ENCODE measurements at places on chromosomes 7 and 10.

GRCh38 chr7:69858471-69858870 lies 260.2 kb downstream of the AUTS2 start:
- no peak for DNase-seq

DNA sequence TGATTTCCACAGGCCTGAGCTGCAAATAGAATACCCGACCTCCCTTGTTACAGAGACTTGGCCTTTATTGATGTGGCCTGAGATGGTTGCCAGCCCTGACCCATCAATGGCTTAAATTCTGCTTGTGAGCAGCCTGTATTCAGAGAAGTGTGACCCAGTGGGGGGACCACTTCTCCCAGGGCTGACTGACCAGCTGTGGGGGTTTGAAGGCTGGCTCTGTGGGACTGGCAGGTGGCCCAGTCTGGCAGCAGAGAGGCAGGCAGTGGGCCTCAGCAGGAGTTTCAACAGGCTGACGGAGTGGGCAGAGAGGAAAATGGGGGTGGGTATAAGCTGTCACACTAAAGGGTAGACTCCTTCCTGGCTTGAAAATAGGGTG lies 12.2 kb upstream of the PPIF start:
- no peak for DNase-seq

DNA sequence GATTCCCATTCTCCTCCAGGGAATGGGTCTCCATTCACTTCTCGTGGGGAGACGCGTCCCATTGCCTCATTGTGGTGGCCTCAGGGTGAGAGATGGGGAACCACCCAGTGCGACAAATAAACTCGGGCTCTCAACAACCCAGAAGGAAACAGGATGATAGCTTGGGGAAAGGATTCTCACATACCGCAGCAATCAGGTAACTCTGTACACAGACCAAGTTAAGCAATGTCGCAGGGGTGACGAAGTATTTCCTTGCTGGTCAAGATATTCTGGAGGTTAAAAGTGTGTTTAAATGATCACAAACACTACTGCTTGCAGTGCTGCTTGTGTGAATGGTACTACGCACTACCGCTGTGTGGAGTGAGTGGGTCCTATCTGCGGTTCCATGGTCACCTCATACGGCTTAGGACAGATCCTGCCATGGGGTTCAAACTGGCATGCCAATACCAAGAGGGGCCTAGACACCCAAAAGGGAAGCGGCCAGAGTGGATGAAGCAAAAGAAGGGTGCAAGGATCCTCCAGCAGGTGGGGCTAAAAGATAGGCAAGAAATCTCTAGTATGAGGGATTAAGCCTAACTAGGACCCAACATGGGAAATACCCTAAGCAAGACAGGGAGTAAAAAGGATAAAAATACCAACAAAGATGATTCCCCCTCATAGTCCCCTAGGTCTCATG lies 143.8 kb upstream of the TMEM106B start:
- no peak for DNase-seq

GRCh38 chr7:79284211-79284610 lies 169.3 kb downstream of the MAGI2 start:
- DNase-seq = no peak

DNA sequence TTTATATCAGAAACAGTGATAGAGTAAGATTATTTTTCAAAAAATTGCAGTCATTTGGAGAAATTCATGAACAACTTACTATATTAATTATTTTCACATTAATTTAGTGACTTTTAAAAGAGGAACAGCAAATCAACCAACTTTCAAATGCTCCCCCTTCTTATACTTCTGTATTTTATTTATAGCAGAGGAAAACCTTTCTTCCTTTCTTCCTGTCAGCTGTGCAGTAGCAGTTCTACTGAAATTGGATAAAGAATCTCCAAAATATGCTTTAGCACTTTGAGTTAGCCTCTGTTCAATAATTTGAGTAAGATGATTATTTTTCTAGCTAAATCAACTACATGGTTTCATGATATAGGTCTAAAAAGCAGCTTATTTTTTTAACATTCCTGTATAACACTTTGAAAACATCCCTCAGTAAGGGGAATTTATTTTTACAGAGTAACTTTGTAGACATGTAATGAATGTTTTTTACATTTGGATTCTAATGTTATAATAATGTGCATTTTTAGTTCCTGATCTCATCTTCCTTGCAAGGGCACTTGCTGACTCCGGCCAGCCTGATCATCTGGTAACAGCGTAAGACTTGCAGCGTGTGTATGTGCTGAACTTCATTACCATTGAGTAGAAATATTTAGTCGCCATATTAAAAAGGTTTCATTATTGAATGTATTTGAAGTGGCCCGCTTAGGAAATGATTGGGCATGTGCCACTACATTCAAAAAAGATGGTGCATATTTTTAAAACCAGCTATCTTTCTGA lies 158.3 kb upstream of the HDAC9 start:
- no peak for DNase-seq

GRCh38 chr7:45196374-45196773 lies 38.8 kb downstream of the RAMP3 start:
- DNase-seq = no peak

DNA sequence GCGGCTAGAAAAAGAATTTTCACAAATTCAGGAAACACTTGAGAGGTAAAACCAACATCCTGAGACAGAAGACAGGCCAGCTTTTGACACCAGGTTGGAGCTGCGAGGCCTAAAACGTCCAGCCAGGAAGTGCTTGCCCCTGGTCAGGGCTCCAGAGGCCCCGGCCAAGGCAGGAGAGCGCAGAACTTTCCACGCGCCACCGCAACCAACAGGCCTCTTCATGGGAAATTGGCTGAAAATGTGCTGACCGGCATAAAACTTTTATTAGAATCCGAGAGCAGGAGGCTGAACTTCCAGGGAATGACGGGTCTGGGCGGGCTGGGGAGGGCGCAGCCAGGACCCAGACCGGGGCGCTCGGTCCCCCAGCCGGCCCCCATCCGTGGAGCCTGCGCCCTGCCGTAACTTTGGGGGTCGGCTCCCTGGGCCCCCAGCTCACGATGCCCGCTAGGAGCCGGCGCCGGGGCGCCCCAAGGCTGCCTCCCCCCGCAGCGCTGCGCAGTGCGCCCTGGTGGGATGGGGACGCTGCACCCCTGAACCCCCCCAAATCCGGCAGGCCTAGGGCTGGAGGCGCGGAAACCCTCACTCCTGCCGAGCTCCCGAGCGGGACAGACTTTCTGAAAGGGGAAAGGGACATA lies 414.0 kb upstream of the MKI67 start:
- no peak for DNase-seq

GRCh38 chr7:155785536-155785935 lies 26.7 kb downstream of the SHH start:
- DNase-seq = no peak

DNA sequence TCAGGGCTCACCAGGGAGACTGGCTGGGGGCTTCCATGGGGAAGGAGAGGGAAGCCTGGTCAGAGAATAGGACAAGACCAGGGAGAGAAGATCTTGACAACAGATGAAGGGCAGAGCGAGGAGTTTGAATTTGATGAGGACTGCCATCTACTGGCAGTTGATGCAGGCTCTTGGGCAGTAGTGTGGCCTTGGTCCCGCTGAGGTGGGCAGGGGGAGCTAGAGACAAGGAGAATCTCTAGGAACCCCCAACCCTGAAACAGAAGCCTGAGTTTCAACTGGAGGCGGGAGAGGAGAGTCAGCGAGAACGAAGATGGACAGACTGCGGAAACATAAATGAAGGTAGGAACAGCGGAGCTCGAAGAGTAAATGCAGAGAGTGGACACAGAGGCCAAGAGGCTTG lies 81.0 kb downstream of the PPP1R3C start:
- no peak for DNase-seq

DNA sequence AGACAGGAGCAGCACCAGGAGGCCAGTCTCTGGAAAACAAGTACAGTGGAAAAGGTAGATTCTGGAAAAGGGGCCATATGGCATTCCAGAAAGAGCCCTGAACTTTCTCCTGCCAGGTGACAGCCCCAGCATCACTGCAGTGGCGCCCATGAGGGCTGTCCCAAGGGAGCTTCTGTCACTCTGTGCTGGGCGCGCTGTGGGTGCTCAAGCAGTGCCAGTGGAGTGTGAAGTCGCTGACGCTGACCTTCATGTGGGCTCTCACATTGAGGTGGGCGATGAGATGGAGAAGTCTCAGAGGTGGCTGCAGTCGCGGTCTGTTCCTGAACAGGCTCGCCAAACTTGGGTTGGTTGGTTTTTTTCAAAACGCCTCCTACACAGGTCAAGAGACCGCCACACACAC lies 38.2 kb downstream of the FKBP6 start:
- DNase-seq = no peak

All from NCI-H510A (cell line).